RWPE1 (cell line): ENCODE measurements at places on chromosomes 13 and 19.

GRCh38 chr13:30108913-30109237 lies 198.5 kb downstream of the KATNAL1 start:
- peak; percentile 80 for DNase-seq

DNA sequence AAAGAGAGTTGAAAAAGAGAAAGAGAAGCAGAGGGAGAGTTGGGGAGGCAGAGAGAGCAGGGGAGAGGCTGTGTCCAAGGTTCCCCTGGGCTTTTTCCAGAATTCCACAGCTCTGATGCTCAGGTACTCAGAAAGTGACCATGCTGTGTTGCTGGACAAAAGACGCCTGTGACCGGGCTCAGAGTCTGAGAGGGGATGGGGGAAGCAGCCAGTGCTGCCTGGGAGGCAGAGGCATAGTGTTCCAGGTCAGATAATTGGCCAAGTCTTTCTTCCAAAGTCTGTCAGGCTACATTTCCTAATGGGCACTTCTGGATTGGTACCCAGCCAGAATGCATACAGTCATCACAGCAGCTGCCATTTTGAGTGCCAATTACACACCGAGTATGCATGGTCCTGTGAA lies 86.1 kb downstream of the PTPRS start:
- no peak for DNase-seq

DNA sequence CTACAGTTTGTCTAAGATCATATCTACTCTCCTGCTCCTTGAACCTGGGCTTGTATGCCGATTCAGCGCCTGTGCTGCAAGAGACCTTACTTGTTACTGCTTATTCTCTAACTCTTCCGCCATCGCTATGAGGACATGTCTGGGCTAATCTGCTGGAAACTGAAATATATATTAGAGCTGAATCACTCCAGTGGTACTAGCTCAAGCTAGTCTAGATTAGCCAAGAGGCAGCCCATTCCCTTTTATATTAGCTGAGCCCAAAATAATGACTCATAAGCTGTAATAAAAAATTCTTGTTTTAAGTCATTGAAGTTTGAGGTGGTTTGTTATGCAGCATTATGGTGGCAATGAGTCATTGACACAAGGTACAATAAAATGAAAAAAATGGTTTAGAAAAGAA lies 52.8 kb downstream of the SLC6A16 start:
- DNase-seq, result peak; percentile 88

GRCh38 chr13:77386880-77387606 lies 60.1 kb upstream of the MYCBP2 start:
- no peak for DNase-seq

DNA sequence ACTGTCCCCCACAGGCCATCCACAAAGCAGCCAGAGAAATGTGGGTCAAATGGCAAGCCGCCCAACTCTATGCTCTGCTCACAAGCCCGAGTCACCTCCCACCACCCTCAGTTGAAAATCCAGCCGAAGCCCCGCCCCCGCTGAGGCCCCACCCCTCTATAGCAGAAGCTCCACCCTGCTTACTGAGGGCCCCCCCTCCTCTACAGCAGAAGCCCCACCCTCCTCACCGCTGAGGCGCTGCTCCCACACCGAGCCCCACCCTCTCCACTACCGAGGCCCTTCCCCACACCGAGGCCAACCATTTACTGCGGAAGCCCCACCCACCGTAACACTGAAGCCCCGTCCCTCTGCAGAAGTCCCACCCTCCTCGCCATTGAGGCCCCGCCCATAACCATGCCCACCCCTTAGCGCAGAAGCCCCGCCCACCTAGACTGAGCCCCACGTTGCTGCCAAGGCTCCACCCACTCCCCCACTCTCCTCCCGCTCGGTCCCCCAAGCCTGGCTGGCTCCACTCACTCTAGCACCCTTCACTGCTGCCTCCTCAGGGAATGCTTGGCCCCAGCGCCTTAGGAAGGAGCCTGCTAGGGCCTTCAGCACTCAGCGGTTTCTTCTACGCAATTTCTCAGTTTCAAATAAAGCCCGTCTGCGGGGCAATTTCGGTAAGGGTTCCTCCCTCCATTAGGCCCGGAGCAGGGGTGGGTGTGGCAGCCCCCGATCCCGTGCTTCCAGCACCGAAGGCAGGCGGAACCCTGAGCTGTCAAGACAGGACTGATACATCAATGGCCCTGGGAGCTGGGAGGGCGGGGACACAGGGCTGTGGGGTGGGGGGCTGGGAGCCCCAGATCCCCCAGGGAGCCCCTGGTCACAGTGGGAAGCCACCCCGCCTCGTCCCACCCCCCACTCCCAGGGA lies 9.0 kb upstream of the MYDGF start:
- DNase-seq, result peak; percentile 48

- DNase-seq, result no peak
Observed at GRCh38 chr13:66322193-66322740, 907.9 kb downstream of the PCDH9 start.
